ENCODE measurements at places on chromosomes 4 and X.

GRCh38 chr4:169246957-169247396 lies 23.8 kb downstream of the SH3RF1 start:
- no peak for DNase-seq

DNA sequence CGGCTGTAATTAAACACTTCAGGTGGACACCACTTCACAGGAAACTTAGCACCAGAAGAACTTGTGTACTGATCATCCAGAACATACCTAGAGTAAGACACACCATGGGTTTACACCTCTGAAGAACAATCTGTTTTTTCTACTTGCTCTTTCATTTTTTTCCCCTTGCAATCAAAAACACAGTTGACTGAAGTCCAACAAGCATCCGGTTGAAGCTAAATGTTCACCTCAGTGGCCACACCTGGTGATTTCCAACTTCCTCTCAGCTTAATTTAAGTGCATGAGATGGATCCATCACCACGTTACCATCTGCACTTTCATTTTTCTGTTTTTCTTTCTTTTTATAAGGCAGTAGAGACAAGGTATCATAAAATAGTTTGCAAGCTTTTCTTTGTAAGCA lies 4.9 kb upstream of the TXK start:
- DNase-seq, result no peak

- DNase-seq, result no peak
These were observed 20.4 kb upstream of the TBC1D14 start for GRCh38 chr4:6889101-6889735.

DNA sequence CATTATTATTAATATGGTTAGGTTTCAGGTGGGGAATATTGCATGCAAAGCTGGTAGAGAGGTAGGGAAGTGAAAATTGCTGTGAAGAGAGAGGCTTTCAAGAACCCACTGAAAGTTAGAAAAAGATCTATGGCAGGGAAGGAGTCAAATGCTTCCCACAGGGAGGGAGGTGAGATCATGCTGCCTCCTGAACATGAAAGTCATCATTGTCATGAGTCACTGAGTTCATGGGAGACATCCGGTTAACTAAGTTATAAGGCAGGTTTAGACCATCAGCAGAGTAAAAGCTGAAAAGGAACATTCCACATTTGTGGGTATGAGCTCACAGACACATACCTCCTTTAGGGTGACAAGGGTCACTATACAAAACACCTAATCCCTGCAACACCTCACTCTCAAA lies 16.2 kb downstream of the GATB start:
- DNase-seq, result peak; percentile 94

GRCh38 chr4:142961866-142962265 lies 115.8 kb upstream of the INPP4B start:
- no peak for DNase-seq
